Left ventricle myocardium superior (tissue), 1 donor: ENCODE measurements at places on chromosomes 4 and X.

DNA sequence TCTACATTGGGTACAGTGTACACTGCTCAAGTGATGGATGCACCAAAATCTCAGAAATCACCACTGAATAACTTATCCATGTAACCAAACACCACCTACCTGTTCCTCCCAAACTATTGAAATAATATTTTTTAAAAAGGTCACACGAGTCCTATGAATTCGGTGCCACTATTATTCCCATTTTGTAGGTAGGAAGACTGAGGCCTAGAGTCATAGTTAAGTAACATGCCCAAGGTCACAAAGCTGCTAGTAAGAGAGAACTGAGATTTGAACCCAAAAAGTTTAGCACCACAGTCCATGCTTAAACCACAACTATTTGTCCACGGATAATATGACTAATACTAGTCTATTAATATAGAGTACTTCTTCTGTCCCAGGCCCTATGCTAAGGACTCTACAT lies 2.7 kb downstream of the ARHGEF6 start:
- no peak for DNase-seq

DNA sequence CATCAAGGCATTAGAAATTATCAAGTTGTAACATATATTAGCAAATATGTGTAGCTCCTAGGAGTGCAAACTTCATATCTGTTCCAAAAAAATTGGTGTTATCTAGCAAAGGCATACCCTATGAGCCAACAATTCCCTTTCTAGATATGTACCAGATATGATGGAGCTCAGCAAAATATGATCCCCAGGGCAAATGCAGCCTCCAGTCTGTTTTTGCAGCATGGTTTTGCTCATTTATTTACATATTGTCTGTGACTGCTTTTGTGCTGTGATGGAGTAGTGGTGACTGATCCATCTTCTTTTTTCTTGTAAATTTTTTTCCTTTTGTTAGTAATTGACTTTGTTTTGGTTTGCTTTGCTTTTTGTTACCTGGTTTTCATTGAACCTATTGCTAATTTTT lies 41.0 kb downstream of the CEP135 start:
- no peak for DNase-seq

DNA sequence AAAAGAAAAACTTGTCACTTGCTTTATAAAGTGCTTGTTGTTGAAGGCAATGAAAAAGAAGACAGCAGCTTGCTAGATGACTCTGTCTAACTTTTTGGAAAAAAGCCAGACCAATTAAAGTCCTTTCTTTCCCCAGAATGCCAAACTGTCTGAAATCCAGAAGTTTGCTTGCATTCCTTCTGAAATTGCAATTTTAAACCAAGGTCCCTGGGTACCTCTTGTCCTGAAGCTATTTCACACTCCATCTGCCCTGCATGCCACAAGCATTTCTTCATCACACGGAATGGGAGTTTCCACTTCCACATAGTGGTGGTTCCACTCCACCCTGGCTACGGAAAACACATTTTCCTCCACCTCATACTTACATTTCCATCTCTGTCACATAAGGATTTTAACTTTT lies 101.0 kb downstream of the PAPSS1 start:
- no peak for DNase-seq

- DNase-seq = no peak
These were observed 19.5 kb upstream of the PACRGL start for GRCh38 chr4:20680736-20681135.

- no peak for DNase-seq
These were observed 42.1 kb downstream of the AFF1 start for GRCh38 chr4:86976801-86977485.

DNA sequence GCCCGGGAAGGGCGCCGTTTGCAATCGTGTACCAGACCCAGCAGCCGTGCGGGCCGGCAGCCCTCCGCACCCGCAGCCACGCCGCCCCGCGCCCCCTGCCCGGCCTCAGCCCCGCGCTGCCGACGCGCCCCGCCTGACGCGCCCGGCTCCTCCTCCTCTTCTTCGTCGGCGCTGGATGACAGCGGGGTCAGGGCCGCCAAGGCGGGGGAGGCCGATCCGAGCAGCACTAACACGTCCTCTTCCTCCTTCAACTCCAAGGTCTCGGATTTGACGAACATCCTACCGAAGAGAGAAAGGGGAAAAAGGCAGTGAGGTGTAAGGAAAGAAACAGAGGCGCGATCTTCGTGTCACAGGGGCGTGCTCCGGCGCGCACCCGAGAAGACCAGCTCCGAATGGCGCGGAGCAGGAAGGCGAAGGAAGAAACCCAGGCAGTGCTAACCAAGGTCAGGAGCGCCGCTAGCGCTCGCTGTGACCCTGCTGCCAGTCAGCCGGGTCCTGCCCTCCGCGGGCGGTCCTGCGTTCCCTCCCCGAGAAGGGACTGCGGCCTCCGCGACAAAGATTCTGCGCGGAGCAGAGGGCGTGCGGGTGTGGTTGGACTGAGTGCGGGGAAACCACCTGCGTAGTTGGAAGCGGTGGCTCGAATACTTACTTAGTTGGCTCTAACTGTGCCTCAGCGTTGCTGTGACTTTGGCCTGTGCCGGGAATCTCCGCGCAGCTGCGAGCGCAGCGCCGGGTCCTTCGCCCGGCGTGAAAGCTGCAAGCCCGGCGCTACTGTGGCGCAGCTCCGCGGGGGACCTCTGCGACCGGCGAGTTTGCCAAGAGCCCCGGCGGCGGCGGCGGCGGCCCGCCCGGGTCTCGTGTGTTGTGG lies 548 bp downstream of the NEUROG2 start:
- peak; percentile 49 for DNase-seq

- no peak for DNase-seq
These were observed 41.1 kb upstream of the NKAP start for GRCh38 chrX:119984652-119985051.

- DNase-seq = no peak
These were observed 70.8 kb downstream of the SMIM20 start for GRCh38 chr4:25984796-25985195.

GRCh38 chr4:6460876-6461275 lies 11.5 kb downstream of the PPP2R2C start:
- DNase-seq = no peak

- DNase-seq = no peak
These were observed 18.2 kb upstream of the TXK start for GRCh38 chr4:48152259-48152658.
